ENCODE measurements at places on chromosomes 1 and 21.

- no peak for DNase-seq
These were observed 8.1 kb upstream of the COA7 start for GRCh38 chr1:52706136-52706670.

DNA sequence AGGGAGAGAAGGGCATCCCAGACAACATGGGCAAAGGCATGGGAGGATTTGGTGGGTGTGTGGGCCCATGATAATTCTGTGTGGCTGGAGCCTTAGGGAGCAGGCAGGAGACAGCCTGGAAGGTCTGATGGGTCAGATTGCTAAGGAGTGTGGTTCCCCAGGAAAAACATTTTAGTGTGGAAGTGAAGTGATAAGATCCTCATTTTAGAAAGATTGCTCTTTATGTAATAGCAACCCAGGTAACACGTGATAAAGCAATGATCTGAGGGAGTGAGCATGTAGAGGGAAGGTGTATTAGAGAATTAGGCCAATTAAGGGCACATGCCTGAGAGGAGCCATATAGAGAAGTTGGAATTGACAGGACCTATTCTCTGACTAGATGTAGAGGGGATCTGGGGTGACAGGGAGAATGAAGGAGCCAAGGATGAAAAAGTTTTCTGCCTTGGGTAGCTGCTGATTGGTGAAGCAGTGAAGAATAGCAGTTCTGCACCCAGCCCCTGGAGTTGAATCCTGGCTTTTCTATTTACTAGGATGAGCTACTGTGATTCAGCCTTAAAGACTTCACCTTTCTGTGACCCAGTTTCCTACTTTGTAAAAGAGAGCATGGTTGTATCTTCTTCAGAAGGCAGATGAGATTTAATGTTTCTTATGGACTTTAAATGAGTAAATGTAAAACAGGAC lies 18.7 kb upstream of the SLAMF6 start:
- no peak for DNase-seq

- no peak for DNase-seq
These were observed 2.4 kb downstream of the SPRTN start for GRCh38 chr1:231340328-231341013.

- DNase-seq = no peak
These were observed 273.1 kb upstream of the SNX7 start for GRCh38 chr1:98388441-98388840.

DNA sequence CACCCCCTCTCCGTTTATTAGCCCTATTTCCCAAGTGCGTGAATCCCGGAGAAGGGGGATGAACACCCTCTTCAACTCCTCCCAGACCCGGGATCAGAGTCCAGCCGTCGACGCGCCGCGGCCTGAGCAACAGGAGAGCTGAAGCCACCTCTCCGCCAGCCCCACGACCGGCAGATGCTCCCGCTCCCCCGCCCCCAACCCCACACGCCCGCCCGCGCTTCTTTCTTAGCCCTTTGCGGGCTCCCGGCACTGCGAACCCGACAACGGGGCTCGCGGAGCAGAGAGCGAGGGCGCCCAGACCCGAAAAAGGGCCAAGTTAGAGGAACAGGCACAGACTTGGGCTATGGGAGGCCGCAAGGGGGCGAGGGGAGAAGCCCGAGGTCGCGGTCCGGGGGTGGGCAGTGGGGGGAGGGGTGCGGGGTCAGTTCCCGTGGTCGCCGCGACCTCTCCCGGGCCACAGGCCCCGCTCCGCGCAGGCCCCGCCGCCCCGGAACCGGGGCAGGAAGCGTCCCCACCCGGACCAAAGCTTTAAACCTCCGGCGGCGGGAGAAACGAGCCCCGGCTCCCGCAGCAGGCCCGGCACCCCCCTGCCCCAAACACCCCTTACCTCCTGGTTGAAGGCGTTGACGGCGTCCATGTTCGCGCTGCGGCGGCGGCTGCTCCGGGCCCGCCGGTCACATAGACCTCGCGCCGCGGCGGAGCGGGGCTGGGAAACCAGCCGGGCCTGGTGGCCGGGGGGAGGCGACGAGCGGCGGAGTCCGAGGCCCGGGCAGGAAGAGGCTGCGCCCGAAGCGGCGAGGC lies 662 bp downstream of the SCAF4 start:
- peak; percentile 57 for DNase-seq

DNA sequence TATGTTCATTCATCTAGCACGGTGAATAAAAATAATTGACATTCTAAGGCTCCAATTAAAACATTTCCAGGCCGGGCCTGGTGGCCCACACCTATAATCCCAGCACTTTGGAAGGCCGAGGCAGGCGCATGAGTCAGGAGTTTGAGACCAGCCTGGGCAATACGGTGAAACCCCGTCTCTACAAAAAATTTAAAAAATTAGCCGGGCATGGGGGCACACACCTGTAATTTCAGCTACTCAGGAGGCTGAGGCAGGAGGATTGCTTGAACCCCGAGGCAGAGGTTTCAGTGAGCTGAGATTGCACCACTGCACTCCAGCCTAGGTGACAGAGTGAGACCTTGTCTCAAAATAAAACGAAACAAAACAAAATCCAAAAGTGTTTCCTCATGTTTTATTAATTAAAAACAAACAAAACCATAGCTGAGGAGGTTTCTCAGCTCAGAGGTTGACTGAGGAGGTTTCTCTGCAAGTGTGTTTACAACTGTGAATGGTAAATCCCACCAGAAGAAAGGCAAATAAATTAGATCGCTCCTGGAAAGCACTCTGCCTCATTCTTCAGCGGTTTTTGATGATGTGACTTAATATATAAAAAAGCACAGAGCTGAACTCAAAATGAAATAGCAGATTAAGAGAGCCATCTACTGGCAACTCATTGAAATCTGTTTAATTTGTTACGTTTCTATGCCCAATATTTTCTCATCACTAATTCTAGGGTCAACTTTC lies 37.7 kb upstream of the ATG4C start:
- DNase-seq = peak; percentile 9

- DNase-seq = no peak
These were observed 20.7 kb upstream of the CYYR1 start for GRCh38 chr21:26593800-26594199.

DNA sequence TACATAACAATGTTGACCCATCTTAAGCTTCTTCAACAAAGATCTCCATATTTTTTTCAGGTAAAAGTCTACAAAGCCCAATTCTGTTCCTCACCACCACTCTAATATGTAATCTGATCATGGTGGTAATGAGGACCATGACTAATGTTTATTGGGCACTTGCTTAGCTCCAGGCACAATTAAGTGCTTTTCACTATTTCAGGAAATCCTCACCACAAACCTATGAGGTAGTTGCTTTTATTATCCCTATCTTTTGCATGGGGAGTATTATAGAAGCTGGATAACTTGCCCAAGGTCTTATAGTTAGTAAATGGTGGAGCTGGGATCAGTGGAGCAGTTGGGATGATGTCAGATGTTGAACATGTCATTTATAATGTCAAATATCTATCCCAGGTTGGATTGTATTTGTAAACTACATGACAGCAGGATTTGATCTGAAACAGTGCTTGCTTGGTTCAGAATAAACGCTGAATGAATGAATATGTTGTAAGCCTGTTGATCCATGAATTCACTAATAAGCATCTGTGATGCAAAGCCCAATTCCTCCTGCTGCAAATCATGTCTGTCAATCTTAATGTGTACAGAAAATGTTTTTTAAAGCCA lies 283.3 kb upstream of the ST6GALNAC5 start:
- DNase-seq = no peak

DNA sequence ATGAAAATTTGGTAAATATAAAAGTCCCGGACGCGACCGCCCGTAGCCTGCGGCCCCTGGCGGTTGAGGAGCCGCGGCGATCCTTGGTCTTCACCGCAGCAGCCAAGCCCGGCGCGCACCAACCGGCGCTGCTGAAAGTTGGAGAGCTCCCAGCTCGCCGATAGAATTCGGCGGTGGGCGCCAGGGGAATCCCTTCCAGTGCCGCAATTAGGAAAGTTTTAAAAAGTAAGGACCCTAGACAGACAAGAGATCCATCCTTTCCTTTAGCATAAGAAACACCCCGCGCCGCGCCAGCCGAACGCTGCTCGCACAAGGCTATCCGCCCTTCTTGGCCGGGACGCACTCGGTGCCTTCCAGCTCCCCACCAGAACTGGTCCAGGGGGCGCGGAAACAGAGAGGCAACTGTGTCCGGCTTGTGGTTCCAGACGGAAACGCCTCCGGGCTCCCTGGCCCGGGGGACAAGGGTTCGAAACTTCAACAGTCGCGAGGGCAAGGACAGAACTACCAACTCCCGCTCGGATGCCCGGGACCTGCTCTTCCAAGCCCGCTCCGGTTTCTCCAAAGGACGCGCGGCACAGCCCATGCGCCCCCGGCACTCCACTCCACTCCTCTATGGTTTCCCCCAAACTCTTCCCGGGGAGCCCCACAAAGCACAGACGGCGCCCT lies 1.7 kb downstream of the FAM78B start:
- peak; percentile 98 for DNase-seq

DNA sequence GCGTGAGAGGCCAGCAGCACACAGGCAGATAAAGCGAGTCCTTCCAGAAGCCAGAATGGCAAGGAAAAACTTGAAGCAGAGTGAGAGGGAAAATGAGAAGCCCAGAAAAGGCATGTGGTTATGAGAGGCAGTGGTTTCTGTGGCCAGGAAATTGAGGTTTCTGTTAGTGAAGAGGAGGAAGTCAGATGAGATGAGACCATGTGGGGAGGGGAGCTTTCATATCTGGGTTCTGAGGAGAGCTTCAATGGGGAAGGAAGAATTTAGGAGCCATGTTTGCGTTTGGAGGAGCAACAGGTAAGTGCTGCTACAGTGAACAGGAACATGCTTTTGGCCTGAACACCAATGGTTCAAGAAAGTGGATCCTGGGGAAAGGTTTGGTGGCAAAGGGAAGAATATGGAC lies 6.1 kb upstream of the CD1A start:
- DNase-seq = no peak

DNA sequence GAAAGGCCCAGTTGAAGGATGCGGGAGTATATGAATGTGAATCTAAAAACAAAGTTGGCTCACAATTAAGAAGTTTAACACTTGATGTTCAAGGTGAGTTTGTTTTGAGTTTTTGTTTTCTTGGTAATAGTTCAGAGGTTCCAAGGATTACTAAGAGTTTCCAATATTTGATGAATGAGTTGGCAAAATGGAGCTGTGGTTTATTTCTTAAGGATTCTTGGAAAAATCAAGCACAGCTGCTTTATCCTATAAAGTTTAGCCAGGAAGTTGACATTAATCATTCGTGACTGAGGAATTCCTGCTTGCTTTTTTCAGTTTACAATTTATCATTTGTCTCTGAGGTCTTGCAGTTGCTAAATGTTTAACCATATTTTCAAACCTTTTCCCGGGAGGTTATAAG lies 15.1 kb downstream of the VCAM1 start:
- DNase-seq = no peak

- DNase-seq = no peak
These were observed 97.9 kb downstream of the TRIM11 start for GRCh38 chr1:228308628-228309325.

GRCh38 chr1:166914111-166914510 lies 38.0 kb upstream of the TADA1 start:
- DNase-seq = no peak

DNA sequence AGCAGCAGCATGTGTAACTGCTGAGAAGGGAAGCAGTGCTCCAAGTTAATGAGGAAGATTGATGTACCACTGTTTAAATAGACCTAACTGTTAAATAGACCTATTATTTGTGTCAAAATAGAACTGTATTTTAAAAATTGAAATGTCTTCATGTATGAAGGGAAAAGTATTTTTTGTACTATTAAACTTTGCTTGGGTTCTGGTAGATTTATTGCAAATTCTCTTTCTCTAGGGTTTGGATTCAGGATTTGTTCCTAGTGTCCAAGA lies 128.3 kb downstream of the OSBPL9 start:
- DNase-seq = no peak

- peak; percentile 61 for DNase-seq
These were observed 83.3 kb downstream of the CDC42BPA start for GRCh38 chr1:227234998-227235405.

DNA sequence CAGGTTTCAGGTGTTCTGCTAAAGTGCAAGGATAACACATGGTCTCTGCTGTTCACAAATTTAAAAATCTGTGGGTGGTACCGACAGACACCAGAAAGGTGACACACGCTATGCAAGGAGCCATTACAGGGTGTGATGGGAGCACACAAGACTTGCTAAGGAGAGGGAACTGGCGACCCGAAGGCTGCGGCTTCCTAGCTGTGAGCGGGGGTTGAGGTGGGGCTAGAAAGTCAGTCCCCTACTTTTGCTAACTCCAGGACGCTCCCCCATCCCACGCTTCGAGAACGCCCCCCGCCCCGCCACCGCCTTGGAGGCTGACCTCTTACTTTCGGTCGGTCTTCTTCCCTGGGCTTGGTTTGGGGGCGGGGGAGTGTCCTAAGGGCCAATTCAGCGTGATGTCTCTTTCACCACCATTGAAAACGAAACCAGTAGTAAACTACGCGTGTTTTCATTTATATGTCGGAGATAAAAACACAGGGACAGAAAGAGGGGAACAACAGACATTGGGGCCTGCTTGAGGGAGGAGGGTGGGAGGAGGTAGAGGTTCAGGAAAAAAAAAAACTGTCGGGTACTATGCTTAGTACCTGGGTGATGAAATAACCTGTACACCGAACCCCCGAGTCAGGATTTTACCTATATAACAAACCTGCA lies 1.1 kb downstream of the CKS1B start:
- peak; percentile 79 for DNase-seq

DNA sequence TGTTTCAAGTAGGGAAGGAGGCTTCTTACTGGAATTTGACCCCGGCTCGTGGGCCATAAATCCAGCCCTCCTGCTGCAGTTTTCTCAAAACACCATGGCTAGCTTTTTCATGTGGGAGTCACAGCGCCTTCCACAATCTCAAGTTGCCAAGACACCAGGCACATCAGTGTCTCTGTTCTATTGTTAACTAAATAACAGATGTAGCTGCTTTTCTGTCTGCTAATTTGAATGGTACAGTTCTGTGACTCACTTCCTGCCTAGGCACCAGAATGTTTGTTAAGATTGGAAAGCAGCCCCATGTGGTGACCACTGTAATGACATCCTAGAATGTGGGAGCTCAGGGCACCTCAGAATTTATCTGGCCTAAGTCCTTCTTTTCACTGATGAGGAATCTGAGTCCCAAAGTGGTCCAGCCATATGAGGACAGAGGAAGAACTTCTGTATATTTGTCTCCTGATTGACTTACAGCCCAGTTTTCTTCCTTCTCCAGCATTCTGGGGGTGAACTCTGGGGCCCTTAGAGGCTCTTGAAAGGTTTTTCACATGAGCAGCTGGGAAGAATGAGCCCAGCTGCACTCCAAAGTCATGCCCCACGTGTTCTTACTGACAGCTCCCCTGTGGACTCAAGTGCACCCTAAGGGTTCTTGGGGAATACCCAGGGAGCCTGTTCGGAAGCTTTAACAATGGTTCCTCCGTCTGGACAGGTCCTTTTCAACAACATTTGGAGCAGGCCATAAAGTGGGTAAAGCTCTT lies 27.5 kb downstream of the TRIM45 start:
- DNase-seq = no peak

GRCh38 chr1:13461977-13462376 lies 51.7 kb downstream of the PRAMEF20 start:
- DNase-seq = no peak

DNA sequence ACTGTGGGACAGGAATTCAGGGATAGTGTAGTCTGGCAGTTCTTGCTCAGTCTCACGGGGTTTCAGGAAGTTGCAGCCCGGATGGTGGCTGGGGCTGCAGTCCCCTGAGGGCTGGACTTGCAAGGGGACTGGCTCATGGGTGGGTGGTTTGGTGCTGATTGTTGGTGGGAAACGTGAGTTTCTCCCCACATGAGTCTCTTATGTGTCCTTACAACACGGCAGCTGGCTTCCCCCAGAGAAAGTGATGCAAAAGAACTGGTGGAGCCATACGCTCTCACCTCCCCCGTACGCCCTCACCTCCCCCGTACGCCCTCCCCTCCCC lies 64.9 kb downstream of the EVA1C start:
- no peak for DNase-seq

Data from NCI-H526 (cell line).